ENCODE measurements at places on chromosomes 12 and 14.
A peak's percentile ranks its signal among the peaks of the same experiment; 100 is the strongest.

- no peak for DNase-seq
Measured at GRCh38 chr12:38123566-38124246, 192.9 kb upstream of the ALG10B start.

- DNase-seq, result no peak
Measured at GRCh38 chr14:24816011-24816928, 182.3 kb upstream of the GZMB start.

DNA sequence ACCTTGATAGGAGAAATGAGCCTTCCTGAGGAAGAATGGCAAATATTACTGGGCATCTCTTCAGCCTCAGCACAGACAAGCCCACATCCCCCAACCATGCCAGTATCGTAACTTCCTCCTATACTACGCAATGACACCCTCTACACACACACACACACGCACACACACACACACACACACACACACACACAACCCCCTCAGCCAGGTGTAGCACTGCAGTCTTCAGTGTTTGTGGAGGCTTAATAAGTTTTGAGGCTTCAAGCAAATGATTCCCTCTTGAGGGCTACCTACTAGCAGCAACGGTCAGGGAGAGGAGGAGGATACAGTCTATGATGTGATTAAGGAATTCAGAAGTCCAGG is 1.6 kb downstream of the DGKA start:
- DNase-seq, result no peak

DNA sequence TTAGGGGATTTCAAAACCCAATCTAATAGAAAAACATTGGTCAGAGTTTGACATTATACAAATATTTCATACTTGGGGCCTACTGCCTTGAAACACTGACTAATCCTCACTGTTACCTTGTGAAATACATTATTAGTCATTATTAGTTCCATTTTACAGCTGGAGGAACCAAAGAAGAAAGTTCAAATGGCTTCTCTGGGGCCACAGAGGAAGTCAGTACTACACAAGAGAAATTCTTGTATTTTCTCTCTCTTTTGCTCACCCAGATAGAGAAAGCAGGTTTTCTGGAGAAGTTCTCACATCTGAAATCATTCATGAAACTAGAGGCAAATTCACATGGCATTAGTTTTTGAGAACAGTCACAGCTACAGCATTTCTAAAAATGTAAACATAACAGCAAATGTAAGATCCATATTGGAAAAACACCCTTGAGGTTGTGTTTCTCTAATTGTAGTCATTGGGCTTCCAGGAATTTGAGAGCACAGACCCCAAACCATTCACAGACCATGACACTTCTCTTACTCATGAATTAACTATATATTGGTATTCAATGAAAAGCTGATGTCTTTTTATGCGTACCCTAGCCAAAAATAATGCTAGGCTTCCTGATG is 83.0 kb downstream of the LLPH start:
- DNase-seq, result no peak

GRCh38 chr12:29241821-29242591 is 92.9 kb downstream of the FAR2 start:
- peak; percentile 15 for DNase-seq

DNA sequence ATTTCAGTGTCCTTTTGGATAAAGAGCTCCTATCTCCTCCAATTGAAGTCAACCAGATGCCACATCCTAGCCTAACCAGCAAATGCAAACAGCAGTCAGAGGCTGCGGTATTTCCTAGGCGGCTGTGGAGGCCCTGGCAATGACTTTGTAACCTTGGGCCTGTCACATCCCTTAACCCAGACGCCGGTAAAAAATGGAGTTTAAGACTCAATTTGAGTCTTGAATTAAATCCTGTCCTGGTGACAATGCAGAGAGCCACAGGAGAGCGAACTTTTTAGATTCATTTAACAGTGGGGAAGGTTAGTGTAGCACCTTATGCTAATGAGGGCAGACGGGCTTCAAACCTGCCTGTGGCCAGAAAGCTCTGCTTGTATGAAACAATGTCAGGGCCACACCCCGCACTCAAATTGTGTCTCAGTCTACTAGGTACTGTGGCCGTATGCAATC is 1.3 kb downstream of the C12orf75 start:
- no peak for DNase-seq

DNA sequence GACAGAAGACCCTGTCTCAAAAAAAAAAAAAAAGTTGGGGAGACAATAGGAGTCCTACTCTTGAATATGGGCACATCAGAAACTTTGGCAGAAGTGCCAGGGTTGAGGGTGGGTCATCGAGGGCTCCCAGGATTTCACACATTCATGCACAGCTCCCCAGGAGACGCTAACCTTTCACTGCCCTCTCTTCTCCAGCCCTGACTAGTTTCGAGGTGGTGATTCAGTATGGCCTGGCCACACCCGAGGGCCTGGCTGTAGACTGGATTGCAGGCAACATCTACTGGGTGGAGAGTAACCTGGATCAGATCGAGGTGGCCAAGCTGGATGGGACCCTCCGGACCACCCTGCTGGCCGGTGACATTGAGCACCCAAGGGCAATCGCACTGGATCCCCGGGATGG is 29.4 kb upstream of the LRP1-AS start:
- peak; percentile 83 for DNase-seq

GRCh38 chr14:77123381-77124325 is 17.9 kb downstream of the ZDHHC22 start:
- DNase-seq, result no peak

DNA sequence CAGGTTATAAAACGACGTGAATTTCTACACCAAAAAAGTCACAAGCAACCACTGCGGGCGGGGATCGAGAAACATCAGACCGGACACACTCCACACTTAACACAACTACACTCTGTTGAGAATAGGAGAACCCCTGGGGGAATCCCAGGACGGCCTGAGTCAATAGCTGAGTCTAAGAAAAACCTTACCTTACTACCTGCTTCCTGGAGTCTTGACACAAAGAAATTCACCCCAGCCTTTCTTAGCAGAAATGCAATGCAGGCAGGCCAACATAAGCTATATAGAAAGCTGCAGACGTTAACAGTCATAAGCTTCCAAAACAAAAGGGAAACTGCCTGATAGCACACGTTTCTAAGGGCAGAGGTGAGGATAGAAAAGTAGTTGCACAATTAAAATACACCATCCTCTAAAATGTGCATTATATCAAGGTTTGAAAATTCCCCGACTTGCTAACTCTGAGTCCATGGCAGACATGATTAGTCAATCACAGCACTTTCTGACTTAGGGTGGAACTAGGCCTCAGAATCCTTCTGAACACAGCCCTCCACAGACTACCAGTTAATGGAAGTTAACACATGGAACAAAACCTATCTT is 68.0 kb downstream of the CCDC88C start:
- DNase-seq, result no peak

GRCh38 chr14:38745861-38746260 is 357.2 kb downstream of the SEC23A start:
- DNase-seq, result no peak

DNA sequence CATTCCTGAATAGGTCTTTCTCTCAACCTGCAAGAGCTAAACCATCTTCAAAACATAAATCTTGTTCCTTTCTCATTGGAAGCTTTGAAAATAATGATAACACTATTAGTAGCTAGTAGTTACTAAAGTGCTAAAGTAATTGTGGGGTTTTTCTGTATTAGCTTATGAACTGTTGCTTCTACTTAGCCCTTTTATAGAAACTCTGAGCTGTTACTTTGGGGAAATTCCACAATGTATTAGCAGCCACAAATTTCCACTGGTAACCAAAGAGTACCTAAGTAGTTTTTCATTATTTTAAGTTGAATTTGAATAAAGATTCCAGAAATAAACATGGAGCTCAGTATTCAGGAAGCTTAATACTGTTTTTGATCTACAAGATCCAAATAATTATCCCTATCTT is 6.4 kb upstream of the MAPK1IP1L start:
- no peak for DNase-seq

DNA sequence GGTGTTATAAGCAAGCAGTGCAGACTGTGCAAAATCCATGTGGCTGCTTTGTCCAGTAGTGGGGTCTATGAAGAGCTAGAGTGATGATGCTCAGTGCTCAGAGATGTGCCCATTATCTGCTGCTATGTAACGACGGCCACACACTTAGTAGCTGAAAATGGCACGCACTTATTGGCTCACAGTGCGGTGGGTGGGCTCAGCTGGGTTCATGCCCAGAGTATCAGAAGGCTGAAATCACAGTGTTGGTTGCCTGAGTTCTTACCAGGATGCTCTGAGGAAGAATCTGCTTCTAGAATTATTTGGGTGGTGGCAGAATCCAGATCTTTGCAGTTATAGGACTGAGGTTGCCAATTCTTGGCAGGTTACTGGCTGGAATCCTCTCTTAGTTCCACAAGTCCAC is 124.7 kb downstream of the SLC15A4 start:
- no peak for DNase-seq

DNA sequence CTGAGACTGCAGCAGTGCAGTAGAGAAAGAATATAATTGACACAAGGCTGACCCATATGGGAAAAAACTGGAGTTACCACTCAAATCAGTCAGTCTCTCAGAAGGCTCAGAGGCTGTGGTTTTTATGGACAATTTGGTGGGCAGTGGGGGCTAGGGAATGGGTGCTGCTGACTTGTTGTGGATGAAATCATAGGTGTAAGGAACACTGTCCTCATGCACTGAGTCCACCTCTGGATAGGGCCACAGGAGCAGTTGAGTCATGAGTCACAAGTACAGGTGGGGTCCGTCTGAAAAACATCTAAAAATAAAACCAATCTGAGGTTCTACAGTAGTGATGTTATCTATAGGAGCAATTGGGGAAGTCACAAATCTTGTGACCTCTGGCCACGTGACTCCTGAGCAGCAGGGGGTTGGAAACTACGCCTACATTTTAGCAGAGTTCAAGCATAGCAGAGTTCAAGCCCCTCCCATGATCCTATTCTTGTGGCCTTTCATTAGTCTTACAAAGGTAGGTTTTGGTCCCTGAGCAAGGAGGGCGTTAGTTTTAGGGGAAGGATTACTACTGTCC is 18.1 kb upstream of the SGPP1 start:
- no peak for DNase-seq

GRCh38 chr12:40216516-40217288 is 8.1 kb upstream of the LRRK2 start:
- no peak for DNase-seq

GRCh38 chr12:30989754-30990153 is 63.2 kb downstream of the TSPAN11 start:
- no peak for DNase-seq

DNA sequence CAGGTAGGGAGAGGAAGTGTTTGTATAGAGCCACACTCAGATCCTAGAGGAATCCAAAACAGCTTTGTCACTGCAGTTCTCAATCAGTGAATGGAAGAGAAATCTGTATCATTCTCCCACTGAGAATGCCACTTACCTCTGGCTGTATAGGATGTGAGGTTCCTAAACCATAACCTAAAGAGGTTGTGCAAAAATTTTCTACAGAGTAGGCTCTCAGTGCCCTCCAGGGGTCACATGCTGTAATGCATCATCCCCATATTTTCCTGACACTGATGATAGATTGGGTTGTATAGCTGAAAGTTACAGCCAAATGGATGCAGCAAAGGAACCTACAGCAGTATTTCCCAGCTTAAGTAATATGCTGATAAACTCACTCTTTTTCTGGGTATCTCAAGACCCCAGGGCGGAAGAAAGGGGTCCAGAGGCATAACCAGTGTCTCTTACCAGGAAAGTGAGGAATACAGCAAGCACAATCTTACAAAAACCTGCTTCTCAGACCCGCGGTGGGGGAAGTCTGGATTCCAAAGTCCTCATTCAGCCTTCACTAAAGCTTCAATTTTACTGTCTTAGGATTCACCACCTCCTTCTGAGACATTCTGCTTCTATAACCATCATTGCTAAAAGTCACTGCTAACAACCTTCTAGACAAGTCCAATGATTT is 3.8 kb downstream of the BCDIN3D start:
- DNase-seq, result no peak

- DNase-seq, result no peak
Measured at GRCh38 chr12:54272214-54272613, 7.7 kb downstream of the CBX5 start.

DNA sequence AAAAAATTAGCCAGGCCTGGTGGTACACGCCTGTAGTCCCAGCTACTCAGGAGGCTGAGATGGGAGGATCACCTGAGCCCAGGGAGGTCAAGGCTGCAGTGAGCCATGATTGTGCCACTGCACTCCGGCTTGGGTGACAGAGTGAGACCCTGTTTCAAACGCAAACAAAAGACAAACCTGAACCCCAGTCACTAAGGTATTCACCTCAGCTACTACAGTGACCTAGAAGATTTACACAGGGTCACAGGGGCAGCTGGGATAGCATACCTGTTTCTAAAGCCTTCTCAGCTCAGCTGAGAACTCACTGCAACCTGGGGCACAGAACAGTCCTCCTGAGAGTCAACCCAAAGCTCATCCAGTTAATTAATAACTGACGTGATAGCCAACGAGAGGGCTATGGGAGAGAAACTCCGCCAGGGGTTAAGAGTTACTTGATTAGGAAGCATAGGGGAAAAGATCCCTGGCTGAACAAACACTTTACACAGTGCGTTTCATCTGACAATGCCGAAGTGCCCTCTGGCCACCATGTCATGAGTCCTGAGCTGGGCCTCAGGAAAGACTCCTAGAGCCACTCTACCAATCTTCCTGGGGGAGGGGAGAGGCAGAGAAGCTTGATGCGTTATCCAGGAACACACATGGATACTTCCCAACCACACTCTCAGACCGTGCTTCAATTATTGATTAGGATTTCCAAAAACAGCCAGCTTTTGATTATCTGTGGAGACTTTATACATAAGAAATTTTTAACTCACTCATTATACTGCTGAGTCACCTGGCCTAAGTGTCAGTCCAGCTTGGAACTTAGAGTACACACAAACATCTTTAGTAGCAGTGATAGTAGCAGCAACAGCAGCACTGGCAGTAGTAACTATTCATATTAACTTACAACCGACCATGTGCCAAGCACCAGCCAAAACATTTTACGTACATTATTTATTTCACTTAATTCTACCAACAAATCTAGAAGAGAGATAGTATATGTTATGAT is 48.2 kb downstream of the FOXN3 start:
- DNase-seq, result no peak

DNA sequence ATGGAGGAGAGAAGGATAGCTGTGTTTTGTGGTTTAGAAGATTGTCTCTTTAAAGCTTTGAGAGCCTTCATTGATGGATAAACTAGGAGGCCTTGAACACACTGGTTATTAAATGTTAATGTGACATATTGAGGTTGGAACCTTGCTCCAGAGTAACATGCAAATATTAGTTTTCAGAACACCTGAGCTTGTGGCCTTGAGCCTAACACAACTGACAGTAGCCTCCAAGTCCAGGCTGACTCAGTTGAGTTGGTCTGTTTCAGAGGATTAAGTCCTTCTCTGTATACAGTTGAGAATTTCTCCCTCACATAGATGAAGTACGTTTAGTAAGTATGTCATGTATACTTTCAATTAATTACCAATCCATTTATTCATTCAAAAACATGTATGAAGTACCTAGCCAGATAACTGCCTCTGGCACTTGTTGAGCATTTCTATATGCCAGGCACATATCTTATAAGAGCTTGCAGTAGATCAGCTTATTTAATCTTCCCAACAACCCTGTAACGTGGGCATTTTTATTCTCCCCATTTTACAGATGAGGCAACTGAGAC is 63.5 kb downstream of the ELK3 start:
- DNase-seq, result no peak

- DNase-seq, result no peak
Measured at GRCh38 chr14:27384124-27384523, 786.3 kb upstream of the NOVA1 start.
